ENCODE measurements at places on chromosomes 1 and 21. TPM values are rescaled to one million over a fixed set of nuclear protein-coding genes. Genes with fewer than 3 reads are reported as not detected.

CSF3R gene
- total RNA-seq, result not detected

BSND gene
- total RNA-seq, result not detected

TSPAN1 gene
- 0.20 TPM for total RNA-seq

OR2L13 gene
- total RNA-seq, result not detected

OTUD3 gene
- total RNA-seq, result 8.4 TPM

S100A2 gene
- total RNA-seq, result 1.5 TPM

DCDC2B gene
- total RNA-seq, result not detected

NCAM2 gene
- total RNA-seq, result 1.1 TPM

KRTAP13-4 gene
- total RNA-seq, result not detected

NPPB gene
- not detected for total RNA-seq

NID1 gene
- 160 TPM for total RNA-seq

FAM131C gene
- total RNA-seq, result under 0.01 TPM

SPRR2G gene
- not detected for total RNA-seq

SLC16A4 gene
- 6.3 TPM for total RNA-seq

SCCPDH gene
- 48.5 TPM for total RNA-seq

Data from subcutaneous preadipocyte (primary cell).